ENCODE measurements at places on chromosomes 3 and 15.

GRCh38 chr3:152301745-152302181 is 33.0 kb downstream of the MBNL1 start:
- peak; percentile 64 for DNase-seq

- DNase-seq: no peak
Observed at GRCh38 chr3:72188536-72188935, 403.6 kb upstream of the PROK2 start.

DNA sequence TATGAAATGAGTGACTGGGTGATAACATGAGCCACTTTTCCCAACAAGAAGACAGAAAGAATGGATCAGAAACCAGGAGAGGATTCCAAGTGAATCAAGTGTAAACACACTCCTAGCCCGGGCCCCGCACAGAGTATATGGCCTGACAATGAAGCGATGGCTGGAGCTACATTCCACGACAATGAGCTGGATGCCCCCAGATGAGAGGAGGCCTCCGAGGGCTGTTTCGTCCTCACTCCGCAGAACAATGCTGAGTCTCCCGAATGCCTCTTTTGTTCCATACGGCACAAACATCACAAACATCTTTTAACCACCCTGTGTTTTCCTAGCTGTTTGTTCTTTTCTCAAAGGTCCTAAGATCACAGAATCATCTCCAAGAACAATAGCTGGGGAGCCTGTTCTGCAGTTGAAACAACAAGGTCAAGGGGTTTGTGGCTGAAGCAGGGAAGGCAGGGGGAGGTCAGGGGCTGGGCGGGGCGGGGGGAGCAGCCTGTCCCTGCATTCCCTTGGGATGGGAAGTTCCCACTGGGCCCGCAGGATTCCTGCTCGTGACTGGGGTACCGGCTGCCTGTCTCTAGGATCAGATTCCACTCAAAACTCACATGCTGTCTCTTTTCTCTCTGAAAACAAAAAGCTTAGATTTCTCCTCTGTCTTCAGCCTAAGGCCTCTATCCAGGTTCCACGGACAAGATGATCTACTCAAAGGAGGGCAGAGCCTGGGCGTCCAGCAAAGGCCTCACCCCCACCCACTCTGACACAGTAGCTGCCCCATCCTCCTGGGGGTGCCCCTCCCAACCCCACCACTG is 151.3 kb downstream of the XXYLT1 start:
- no peak for DNase-seq

DNA sequence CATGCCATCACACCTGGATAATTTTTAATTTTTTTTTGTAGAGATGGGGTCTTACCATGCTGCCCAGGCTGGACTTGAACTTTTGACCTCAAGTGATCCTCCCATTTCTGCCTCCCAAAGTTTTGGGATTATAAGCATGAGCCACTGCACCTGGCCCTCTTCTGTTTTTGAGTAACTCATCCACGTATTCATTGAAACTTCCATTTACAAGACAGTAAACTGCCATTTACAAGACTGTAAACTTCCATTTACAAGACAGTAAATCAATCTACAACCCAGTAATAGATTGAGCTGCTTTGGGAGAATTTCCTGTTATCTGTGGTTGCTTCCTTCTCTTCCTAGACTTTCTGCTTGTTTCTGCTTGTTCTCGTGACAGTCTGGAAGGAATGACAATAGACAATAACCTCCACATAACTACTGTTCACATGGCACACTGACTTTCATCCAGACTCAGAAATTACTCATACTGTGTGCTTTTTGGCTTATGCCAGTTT is 114.7 kb upstream of the CCNL1 start:
- no peak for DNase-seq

DNA sequence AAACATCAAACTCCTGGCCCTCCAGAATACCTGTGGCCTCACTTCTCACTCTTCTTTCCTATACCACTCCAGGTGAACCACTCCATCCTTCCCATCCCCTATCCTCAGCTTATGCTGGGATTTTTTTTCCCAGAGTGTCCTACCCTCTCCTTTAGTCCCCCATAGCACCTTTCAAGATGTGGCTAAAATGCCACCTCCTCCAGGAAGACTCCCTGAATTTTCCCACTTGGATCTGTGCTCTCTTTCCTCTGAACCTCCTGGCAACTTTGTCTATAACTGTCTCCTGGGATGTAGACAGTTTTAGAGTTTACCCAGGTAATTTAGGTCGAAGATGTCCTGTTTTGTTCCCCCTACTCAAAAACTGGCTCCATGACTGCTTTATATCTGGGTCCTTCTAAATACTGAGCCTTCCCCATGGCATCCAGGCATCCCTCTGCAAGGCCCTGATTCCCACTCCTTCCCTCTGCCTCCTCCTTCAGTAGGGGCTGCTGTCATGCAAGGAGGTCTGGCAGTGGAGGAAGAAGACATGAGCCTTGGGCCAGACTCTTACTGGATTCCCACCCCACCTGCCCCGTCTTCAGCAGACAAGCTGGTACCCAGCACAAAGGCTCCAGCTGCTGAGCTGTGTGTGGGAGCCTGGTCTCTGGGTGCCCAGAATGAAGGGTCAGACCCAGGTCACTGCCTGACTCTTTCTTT is 161.5 kb downstream of the SMAD6 start:
- no peak for DNase-seq

DNA sequence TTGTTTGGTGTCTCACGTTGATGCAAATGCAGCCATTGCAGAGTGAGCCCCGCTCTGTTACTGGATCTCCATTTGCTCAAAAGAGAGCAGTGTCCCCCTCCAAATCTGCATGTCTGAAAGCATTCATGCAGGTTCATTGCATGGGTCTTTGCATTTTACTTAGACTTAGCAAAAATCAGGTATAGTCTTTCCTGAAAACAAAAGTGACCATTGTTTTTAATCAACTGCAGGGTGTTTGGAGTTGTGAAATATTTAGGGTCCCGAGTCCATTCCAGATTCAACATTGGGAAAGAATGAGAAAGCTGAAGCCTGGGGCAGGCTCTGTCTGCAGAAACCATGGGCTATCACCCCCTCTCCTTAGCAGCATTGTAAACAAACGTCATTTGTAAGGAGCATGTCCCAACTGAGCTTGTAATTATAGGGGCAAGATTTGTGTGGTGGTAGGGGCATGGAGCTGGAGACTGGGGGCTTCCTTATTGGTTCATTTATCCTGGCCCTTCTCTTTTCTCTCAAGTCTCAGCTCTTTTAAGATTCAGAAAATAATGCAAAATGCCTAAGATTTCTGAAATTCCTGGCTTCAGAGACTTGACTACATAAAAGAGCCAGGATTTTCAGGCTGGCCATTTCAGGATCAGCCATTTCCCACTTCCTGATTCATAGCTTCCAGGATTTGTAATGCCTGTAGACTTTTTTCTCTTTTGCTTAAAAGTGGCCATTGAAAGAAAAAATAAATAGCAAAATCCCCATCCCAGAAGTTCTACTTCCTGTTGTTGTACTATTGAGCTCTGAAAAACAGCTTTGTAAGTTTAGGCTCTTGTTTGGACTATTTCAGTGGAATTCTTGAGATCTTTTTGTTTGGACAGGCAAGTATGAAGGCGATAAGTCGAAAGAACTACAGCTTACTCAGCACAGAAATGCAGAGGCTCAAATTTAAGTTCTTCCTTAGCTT is 23.0 kb downstream of the IGF1R start:
- no peak for DNase-seq

GRCh38 chr3:15345066-15345607 is 12.8 kb upstream of the SH3BP5 start:
- DNase-seq: no peak

GRCh38 chr15:66232267-66232625 is 21.3 kb downstream of the MEGF11 start:
- no peak for DNase-seq

- no peak for DNase-seq
Observed at GRCh38 chr3:122496508-122496907, 18.2 kb downstream of the KPNA1 start.

DNA sequence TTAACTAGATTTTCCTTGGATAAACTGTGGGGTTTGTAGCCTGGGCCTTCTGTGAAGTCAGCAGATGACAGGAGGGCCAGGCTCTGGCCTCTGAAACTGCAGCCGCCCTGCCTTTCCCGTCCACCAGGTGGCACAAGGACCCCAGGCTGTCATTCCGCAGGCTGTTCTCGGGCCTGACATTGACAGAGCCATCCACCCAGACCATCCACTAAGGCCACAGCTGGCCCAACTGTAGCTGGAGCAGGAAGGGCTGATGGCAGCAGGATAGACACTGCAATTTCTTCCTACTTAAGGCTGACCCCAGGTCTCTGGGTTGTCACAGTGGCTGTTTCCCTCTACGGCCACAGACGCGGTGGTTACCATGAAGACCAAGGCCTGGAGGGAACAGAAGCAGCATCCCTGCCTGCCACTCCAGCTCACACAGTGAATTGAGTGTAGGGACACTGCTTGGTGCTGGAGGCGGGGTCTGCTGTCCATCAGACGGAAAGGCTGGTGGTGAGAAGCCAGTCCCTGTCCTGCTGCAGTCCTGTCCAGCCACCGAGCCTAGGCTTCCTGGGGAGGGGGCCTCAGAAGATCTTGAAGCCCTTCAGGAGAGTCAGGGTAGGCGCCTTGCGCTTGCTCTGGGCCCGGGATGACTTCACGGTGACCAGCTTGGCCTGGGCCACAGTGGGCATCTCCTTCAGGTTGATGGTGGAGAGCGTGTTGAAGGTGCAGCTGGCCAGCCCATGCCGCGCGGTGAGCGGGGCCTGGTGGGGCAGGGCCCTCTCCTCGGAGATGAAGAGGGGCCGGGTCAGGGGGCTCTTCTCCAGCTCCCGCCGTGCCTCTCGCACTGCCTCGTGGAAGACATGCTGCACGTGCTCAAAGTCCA is 9.4 kb downstream of the SLC51B start:
- DNase-seq: peak; percentile 60

GRCh38 chr3:69012100-69012799 is 1.2 kb downstream of the EOGT start:
- DNase-seq: no peak

DNA sequence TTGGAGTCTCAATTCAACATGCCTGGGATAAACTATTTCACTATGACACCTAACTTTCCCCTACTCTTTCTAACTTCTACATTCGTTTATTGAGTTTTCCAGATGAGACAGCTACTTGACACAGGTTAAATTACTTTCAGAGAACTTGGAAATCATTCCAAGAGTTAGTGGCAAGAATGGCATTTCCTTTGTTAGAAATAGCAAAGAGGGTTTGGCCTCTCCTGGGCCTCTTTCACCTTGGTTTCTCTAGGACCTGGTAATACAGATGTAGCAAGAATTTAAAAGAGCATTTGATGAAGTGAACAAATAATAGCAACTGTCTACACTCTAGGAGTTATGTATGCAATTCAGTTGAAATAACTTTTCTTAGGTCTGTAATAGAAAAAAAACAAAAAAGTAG is 748.9 kb downstream of the MECOM start:
- DNase-seq: no peak

DNA sequence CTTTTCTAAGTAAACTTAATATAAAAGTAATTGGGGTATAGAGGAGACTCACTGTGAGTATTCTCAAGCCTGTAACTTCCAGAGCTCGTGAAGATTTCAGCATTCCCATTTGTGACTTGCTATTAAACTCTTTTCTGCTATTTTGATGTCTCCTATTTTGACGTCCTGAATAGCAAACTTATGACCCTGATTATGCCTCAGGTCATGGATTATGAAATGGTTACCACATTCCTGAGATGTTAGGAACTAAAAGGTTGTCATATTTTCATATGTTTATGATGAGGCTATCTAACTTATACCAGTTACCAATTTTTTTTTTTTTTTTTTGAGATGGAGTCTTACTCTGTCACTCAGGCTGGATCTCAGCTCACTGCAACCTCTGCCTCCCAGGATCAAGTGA is 105.5 kb downstream of the ATG7 start:
- no peak for DNase-seq

GRCh38 chr3:6078436-6078835 is 782.5 kb upstream of the GRM7 start:
- DNase-seq: no peak

DNA sequence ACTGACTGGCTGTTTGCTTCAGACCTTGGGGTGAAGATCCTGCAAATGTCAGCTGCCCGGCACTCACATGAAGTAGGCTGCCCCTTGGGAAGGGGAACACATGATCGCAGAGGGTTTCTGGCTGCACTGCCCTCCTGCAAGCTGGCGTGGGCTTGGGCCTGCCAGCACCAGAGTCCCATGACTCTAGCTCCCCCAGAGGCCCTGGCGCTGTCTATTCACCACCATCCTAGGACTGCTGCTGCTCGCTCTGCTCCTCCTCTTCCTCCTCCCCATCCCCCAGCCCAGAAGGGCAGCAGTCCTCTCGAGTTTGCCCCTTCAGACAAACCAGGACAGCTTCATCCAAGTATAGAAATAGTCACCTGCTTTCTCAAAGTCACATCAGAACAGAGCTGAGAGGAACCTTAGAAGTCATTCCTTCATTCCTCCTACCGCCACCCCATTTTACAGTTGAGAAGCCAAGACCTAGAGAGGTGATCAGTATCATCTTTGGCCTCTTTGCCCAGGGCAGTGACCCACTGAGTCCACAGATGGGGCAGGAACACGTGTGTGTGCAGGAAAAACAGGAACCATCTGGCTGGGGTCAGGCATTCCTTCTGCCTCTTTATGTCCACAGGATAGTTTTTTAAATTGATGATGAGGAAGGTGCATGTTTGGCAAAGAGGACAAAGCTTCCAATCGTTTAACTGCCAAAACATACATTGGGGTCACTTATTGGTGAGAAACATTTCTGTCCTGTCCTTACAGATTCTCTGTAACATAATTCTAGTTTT is 13.2 kb downstream of the DPH3 start:
- no peak for DNase-seq

- DNase-seq: no peak
Observed at GRCh38 chr3:172226831-172227230, 187.5 kb downstream of the FNDC3B start.

GRCh38 chr3:134068429-134068828 is 38.7 kb upstream of the SLCO2A1 start:
- no peak for DNase-seq

- no peak for DNase-seq
Observed at GRCh38 chr3:113662824-113663223, 33.6 kb downstream of the USF3 start.

DNA sequence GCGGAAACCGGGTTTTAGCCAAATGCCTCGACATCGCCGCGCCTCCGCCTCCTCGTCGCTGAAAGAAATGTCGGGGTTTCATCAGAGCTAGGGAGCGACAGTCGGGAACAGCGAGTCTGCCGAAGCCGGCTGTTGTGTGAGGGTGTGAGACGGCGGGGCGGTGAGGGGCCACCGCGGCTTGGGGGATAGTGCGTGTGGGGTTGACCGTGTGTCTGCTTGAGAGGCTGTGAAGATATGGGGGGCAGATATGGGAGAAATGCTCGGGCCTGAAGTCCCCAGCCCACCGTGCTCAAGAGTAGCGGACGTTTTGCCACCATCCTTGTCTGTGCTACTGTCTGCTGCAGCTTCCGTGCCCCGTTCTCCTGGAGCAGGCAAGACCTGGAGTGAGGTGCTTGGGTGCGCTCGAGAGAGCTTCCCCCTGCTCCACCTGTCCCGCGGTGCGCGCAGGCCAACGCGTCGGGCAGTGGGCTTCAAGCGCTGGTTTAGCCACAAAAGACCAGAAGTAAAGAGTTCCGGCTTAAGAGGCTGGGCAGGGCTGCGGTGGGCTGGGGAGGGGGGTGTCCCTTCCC is 716 bp upstream of the ISLR2 start:
- DNase-seq: no peak

- DNase-seq: no peak
Observed at GRCh38 chr15:40100123-40100946, 8.3 kb downstream of the BMF start.

GRCh38 chr15:34078900-34079299 is 22.8 kb downstream of the EMC7 start:
- no peak for DNase-seq
